ENCODE measurements at places on chromosomes 16 and 17. TPM values are rescaled to one million over a fixed set of nuclear protein-coding genes. Genes with fewer than 3 reads are reported as not detected.

The TPSAB1 gene
- not detected for total RNA-seq

The CLEC18C gene
- not detected for total RNA-seq

The NACA2 gene
- not detected for total RNA-seq

The NFATC2IP gene
- 27.3 TPM for total RNA-seq

The MYH1 gene
- total RNA-seq: not detected

The PKD1 gene
- 50.3 TPM for total RNA-seq

The CRYBA1 gene
- not detected for total RNA-seq

The RCVRN gene
- not detected for total RNA-seq

The MYH2 gene
- not detected for total RNA-seq

The SKAP1 gene
- total RNA-seq: not detected

The ZSCAN32 gene
- total RNA-seq: 14.9 TPM

The DNAI2 gene
- total RNA-seq: not detected

The CDH3 gene
- 0.19 TPM for total RNA-seq

The CIBAR2 gene
- total RNA-seq: not detected

The TK1 gene
- 236 TPM for total RNA-seq
